ENCODE measurements at places on chromosomes 16 and 17. TPM values are rescaled to one million over a fixed set of nuclear protein-coding genes. Genes with fewer than 3 reads are reported as not detected.
A peak's percentile ranks its signal among the peaks of the same experiment; 100 is the strongest.

CDYL2 gene
- 15.5 TPM for total RNA-seq

OSBPL7 gene
- 33.0 TPM for total RNA-seq

GLIS2 gene
- total RNA-seq, result 0.16 TPM

NSF gene
- total RNA-seq, result 62.8 TPM

TP53TG3C gene
- not detected for total RNA-seq

- no peak for DNase-seq
Observed at GRCh38 chr16:10598157-10598556, 17.8 kb upstream of the EMP2 start.

DNA sequence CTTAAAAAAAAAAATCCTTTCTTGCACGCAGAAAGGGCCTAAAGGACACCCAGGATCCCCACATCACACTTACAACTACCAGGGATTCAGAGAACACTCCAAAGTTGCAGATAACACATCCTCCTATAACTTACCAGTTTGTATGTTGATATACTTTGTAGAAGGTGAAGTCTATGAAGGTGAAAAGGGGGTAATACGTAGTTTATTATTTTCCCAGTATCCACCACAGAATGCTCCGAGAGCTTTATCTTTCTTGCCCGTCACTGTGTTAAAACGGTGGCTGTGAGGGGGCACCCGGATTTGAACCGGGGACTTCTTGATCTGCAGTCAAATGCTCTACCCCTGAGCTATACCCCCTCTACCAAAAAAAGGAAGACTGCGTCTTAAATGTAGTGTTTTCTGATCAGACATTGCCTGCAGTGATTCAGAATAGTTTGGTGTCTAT is 7.9 kb upstream of the RPL23 start:
- DNase-seq, result no peak

- DNase-seq, result no peak
Observed at GRCh38 chr17:28973425-28973824, 22.1 kb upstream of the PHF12 start.

GRCh38 chr17:50783193-50783660 is 15.9 kb upstream of the ANKRD40CL start:
- peak; percentile 85 for DNase-seq

GRCh38 chr17:8466873-8467272 is 31.2 kb downstream of the NDEL1 start:
- DNase-seq, result no peak

DNA sequence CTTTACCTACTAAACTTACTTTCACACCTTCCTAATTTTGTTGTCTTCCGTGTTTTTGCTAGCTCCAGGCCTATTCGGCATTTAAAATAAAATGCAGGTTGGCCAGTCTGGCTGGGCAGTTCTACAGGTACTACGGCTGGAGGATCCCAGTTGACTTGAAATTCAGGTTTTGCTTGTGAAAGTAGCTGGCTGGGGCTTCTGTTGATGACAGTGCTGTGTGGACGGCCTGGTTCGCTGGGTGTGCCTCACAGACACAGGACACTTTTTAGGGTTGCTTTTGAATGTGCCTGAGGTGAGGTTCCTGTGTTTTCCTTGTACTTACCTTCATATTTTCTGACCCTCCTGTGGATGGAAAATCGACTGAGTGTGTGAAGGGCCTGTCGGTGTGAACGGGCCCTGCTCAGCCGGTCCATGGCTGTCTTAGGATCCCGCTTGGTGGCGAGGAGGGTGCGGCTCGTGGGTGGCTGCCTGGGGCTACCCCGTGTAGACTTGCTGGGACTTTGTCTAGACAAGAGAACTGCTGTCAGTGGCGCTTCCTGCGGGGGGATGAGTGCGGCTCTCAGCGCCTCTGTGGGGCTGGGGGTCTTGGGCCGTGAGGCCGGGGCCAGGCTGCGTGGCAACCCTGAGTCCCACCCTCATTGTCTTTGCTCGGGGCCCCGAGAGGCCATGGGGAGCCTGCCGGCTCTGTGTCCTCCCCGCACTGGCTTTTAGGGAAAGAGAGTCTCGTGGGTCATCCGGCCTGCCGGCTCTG is 18.7 kb upstream of the ZNF750 start:
- no peak for DNase-seq

- DNase-seq, result no peak
Observed at GRCh38 chr16:72604375-72604774, 432.4 kb upstream of the PMFBP1 start.

DNA sequence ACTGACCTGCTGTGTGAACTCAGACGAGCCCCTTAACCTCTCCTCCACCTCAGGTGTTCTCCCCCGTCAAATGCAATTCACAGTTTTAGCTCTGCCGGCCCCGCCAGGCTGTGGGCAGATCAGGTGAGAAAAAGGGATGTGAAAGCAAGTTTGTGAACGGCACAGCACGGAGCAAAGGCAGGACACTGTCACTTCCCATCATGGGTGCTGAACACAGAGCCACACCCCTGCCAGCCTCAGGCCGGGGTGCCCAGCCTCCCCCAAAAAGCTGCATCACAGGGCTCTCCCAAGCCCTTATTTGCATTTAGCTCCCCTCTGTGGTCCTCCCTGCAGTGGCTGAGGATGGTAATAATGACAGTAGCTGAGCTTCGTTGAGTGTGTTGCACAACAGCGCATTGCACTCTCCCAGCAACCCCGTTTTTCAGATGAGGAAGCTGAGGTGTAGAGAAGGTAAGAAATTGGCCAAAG is 88.8 kb upstream of the TNRC6C start:
- DNase-seq, result peak; percentile 49

GRCh38 chr17:79866791-79867518 is 27.7 kb upstream of the CBX4 start:
- DNase-seq, result no peak

DNA sequence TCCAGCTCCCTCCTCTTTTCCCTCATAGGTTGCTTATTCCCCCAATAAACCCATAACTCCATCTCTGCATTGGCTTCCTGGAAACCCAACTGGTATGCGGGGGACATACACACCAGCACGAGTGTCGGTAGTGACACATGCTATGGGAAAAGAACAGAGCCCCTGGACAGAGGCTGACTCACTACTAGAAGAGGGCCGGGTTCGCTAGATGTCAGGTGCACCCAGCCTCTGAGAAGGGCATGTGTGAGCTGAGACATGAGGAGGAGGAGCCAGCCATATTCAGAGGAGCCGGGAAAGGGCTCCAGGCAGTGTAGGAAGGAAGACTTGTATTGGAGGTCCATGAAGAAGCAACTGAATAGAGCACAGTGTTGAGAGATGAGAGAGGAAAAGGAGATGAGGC is 241.1 kb downstream of the SOX9 start:
- DNase-seq, result no peak

- DNase-seq, result no peak
Observed at GRCh38 chr16:80993307-80993706, 13.4 kb downstream of the CMC2 start.

DNA sequence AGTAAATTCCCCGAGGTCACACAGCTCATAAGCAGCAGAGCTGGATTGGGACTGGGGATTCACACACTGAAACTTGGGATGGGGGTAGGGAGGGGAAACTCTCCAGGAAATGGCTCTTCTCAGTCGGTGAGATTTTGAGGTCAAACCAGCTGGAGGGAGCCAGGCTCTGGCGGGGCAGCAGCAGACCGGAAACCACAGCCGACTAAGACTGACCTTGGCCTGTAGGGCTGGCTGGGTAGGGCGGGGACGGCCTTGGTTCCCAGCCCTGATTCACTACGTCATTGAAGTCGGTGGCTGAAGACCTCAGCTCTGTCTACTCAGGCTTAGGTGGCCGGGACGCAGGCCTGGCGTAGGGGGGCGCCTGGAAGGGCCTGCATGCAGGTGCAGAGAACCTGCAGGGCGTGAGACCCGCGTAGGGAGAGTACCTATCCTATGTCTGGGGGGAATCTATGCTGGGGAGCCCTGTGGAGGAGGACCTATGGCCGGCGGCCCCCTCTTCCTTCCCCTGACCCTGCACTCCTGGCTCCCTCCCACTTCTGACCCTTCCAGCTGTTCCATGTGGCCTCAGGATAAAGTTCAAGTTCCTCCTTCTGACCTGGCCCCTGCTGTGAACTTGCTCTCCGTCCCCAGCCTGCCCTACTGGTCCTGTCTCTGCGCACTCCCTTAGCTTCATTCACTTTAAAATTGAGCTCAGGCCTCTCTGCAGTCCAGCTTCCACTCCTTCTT is 11.9 kb upstream of the SLC4A1 start:
- peak; percentile 48 for DNase-seq

DNA sequence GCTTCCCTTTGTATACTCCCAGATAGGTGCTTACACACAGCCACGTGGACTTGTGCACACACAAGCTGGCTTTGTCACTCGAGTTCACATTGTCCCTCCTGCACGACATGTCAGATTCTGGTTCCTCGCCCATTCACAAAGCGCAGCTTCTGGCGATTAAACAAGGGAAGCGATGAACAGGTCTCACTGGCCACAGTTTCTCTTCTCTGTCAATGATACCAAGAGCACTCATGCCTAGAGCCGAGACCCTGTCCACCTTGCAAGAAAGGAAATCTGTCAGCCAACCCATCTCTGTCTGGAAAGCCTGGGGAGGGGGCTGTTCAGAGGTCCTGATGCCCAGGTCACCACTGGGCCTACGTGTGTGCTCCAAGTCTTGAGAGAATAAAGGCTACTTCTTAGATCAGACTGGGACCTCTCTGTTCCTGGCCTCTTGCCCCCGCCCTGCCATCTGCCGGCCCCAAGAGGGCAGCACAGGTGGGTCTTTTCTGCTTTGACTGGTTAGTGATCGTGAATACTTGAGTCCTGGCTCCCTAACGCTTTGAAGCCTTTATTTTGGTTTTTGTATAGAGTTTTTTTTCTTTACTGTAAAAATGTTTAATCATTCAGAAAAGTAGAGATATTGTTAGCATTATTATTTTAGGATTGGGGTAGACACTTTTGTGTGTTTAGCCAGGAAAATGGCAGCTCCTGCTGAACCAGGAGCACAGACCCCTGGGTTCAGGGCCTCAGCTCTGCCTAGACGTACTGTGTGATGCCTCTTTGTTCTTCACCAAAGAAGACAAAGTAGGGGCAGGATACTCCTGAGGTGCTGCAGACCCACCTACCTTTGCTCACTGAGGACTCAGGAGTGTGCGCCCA is 104.7 kb downstream of the MRM1 start:
- peak; percentile 70 for DNase-seq

DNA sequence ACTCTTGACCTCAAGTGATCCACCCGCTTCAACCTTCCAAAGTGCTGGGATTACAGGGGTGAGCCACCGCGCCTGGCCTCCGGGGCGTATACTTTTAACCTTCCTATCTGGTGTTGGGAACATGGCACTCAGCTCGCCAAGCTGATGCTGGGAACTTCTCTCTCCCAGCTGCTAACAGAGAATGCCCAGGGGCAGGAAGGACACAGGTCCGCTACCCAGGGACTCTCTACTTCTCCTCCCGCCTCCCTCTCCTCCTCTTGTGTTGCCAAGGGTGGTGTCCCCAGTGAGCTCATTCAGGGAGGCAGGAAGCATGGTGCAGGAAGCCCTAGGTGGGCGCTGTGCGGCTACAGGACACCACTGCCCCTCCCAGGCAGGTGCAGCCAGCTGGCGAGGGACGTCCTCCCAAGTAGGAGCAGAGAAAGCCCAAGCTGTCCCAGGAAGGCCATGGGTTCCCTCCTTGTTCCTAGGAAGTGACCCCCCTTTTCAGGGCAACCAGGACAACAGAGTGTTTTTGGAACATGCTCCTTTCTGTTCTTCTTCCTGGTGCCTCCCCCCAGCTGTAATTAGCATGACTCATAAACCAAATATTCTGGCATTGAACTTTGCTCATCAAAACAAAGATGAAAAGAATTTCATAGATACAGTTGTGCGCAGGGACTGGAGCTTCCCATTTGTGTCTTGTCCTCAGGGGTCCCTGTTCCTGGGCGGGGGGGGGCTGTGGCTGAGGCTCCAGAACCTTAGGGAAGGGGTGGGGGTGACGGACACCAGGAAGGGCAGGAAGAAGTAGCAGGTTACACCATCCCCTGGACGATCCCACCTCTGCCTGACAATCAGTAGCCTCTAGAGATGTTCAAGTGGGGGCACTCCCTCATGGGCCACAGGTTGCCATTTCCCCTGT is 2.7 kb downstream of the C1QTNF1 start:
- no peak for DNase-seq

DNA sequence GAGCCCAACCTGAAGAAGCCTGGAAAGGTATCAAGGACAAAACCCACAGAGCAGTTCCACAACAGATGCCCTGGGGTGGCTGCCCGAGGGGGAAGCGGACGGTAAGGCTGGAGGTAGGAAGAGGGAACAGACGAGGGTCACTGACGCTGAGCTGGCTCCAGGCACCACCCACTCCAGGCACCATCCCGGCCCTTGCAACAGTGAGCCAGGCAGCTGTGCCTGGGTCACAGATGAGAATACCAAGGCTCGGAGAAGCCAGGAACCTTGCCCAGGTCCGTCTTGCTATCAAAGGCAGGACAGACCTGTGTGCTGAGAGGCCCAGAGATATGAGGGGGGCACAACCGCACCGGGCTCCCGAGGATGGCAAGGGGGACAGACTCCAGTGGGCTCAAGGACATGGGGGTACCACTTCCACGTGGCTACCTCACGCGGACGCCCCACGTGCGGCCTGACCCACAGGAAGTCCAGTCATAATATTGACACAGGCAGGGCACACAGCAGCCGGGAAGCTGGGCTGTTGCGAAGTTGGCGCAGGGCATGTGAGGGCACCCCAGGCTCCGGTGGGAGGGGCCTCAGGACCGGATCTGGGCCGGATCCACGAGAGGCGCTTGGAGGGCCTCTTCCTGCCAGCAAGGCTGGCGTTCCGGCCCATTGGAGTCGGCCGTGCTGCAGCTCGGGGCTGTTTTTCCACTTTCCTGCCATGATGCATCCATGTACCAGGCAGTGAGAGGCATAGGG is 29.9 kb downstream of the PEMT start:
- no peak for DNase-seq

- no peak for DNase-seq
Observed at GRCh38 chr16:81608523-81609209, 164.1 kb downstream of the CMIP start.
